Stimulated activated CD8-positive, alpha-beta memory T cell treated with anti-CD3 and anti-CD28 coated beads, Interleukin-7, amount 100 ng/mL, for 48 hours (primary cell): ENCODE measurements at places on chromosomes 11 and 22.

DNA sequence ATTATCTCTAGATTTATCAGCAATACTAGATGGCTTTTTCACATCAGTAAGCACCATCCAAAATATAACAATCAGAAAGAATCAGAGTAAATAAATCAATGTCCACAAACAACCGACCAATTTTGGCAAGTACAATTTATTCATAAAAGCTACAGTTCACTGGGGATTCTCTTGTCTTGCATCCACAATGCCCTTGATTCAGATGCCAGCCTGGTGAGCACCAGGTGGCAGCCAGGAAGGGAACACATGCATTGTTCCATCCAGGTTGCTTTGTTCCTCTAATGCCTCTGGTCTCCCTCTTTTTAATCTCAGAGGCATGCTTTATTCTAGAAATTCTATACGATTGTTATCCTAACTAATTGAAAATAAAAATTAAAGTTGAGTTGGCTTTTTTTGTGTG lies 242.1 kb upstream of the KIRREL3 start:
- DNase-seq, result no peak

- DNase-seq, result no peak
These were observed 41.5 kb upstream of the HSPA8 start for GRCh38 chr11:123103326-123103980.

- no peak for DNase-seq
These were observed 72.7 kb upstream of the TTC12 start for GRCh38 chr11:113241636-113242054.

GRCh38 chr11:61297746-61298145 lies 2.6 kb upstream of the VWCE start:
- no peak for DNase-seq

GRCh38 chr11:66985508-66986177 lies 10.5 kb downstream of the C11orf86 start:
- no peak for DNase-seq

DNA sequence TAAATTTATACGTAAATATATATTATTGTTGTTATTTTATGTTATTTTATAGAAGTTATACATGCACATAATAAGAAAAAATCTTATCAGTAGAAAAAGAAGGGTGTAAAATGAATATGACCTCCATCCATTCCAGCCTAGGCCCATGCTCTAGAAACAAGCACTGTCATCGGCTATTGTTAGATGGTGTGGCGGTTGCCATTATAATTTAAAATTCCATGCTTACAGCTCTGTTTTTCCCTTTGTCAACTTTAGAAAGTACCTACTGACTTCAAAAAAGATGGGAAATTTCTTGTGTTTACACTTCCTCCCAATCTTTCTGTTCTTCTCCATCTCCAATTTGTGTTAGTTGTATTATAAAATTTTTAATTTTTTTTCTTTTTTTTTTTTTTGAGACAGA lies 61.9 kb upstream of the RDX start:
- DNase-seq, result no peak

DNA sequence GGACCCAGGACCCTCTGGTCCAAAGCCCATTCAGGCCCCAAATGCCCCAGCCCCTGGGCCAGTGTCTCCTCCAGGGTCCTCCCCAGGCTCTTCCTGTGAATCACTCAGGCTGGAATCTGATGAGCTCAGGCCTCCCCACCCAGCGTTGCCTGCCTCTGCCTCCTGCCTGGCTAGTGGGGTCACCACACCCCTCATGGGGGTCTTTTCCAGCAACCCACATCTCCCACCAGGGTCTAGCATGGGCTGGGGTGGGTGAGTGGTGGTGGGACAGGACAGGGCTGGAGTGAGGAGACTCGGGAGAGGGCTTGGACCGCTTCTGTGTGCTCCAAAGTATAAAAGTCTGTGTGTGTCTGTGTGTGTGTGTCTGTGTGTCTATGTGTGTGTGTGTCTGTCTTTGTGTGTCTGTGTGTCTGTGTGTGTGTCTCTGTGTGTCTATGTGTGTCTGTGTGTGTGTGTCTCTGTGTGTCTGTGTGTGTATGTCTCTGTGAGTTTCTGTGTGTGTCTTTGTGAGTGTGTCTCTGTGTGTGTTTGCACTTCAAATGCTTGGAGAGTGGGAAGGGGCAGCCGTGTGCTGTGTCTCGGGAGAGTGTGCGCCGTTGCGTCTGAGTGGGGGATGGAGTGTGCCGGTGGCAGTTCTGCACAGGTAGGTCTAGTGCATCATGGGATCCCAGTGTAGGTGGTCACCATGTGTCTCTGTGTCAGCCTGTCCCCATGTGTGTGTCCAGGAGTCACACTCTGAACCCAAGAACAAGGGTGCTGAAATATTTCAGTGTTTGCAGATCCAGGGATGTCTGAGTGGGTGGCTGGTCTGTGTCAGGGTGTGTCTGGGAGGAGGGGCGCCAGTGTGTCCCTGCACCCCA lies 8.8 kb downstream of the RIN1 start:
- no peak for DNase-seq

GRCh38 chr11:93746101-93746500 lies 4.6 kb downstream of the C11orf54 start:
- DNase-seq, result no peak

- no peak for DNase-seq
These were observed 25.1 kb upstream of the RELT start for GRCh38 chr11:73350908-73351636.

DNA sequence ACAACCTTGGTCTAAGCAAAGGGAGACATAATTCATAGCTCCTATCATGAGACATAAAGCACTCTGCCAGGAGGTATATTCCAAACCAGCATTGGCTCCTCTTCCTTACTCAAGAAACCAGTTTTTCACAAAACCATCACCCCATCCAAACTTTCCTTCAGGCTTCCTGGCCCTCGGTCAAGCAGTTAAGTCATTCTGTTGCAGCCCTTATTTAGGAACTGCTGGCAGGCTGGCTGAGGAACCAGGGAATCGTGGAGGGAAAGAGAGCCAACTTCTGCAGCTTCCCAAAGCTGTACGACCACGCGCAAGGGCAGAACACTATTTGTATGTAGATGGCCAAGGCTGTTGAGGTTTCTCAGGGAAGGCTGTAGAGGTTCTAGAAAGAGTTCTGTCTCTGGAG lies 680 bp downstream of the IFT46 start:
- no peak for DNase-seq

DNA sequence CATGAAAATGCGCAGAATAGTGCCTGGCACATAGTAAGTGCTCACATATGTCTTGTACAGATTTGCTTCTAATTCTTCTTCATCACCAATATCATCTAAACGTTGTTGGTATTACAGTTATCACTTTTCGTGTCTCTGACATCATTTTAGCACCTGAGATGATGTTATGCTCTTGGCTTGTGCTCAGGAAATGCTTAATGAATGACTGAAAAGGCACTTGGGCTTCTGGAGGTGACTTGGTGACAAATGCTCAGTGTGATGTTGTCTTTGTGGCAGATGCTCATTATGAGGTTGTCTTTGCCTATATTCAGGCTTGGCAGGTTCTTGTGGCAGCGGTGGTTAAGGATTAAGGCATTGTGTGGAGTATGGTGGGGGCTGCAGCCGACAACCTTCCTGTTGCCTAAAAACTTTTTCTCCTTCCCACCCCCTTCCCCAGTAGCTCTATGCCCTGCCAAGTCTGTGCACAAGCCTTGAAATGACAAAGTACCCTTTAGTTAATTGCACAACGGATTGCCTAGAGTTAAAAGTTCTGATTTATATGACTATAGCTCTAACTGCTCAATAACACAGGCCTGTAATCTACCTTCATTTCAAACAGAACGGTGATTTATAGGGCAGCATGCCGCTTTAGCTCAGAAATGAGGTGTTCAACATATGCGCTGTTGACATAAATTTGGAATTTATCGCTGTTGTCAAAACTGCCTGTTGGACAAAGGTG lies 82.5 kb downstream of the ZBTB16 start:
- DNase-seq, result no peak

DNA sequence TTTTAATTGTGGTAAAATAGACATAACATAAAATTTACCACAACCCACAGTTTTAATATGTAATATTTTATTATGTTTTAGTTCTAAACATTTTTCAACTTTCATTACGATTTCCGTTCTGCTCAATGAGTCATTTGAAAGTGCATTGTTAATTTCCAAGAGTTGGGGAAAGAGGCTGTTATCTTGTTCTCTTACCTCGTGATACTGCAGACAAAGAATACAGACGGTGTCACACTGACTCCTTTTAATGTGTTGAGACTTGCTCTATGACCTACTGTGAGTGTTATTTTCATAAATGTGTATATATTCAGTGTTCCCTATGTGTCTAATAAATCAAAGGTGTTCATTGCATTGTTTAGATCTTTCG lies 10.8 kb upstream of the RAC2 start:
- no peak for DNase-seq

GRCh38 chr11:130426837-130427341 lies 1.5 kb downstream of the ADAMTS8 start:
- DNase-seq, result no peak

DNA sequence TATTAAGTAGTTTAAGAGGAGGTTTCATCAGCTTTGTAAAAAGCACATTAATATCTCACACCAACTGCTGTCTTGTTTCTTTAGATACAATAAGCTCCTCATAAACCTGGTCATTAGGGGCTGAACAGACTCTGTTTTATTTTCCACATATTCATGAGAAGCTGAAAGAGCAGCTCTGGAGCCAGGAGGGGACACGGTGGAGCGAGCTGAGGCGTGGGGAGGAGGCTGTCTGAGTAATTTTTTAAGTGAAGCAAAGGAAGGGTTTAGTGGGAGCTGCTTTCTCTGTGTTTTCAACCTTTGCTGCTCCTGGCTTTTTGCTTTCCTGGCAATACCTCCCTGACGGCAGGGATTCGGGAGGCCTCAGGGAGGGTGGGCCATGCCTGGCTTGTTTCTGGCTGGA lies 67.0 kb upstream of the EIF3D start:
- no peak for DNase-seq

- no peak for DNase-seq
These were observed 15.2 kb upstream of the FCHSD2 start for GRCh38 chr11:73157101-73158010.

DNA sequence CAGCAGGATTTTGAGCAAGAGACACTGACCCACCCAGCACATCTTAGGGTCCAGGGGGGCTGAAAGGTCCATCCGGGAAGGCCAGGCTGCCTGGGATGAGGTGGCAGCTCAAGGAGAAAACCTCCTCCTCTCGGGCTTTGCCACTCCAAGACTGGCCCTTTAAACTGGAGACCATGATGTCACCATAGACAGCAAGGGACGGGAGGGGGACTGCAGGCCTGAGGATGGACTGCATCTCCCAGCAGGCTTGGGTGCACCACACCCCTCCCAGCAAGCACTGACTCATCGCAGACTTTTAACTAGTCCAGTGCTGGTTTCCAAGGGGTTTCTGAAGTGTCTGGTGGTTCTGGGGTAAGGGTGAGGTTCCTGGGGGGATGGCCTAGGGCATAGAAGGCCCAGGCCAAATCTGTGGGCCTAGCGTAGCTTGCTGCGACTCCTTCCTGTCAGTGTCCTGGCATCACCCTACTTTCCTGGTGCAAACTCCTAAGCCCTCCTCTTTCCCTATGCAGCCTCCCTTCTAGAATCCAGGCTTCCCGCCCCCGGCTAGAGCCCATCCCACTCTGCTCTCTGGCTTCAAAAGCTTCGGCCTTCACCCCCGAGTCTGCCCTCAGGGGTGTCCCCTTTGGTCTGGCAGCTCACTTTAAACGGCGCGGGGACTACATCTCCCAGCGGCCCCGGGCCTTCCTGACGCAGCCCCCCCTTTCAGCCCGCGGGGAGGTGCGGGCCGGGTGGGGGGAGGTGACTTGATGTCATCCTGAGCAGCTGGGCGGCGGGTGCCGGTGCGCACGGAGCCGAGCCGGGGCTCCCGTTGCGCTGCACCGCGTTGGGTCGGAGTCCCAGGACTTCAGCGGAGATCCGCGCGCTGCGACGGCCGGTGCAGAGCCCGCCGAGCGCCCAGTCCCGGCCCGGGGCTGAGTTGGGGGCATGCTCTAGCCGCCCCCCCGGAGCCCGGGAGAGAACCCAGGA lies at the start of gene PPP2R5B:
Gene PPP2R5B, plus strand, starts transcription at position 746 of the 966 bp plus-strand sequence. CDS start 1,046 bp downstream, outside the sequence.
- DNase-seq, result peak; percentile 75

- DNase-seq, result no peak
These were observed 102.3 kb downstream of the PRR5L start for GRCh38 chr11:36398231-36398953.

- no peak for DNase-seq
These were observed 56.2 kb downstream of the SBF1 start for GRCh38 chr22:50418624-50419023.

DNA sequence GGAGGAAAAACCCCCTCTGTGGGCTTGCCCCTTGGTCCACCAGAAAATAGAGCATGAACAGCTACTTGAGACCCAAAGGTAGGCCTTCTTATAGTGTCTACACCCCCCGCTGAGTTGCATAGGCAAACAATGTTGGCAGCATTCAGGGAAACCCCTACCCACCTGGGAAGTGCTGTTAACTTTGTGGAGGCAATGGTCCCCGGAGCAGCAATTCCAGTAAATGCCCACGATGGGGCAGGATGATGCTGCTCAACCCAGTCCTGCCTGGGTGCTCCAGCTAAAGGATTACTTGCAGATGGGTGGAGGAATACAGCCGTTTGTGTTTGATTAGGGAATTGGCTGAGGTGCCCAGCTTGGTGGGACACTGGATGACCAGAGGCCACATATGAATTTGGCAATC lies 381.3 kb upstream of the ANO5 start:
- DNase-seq, result no peak

DNA sequence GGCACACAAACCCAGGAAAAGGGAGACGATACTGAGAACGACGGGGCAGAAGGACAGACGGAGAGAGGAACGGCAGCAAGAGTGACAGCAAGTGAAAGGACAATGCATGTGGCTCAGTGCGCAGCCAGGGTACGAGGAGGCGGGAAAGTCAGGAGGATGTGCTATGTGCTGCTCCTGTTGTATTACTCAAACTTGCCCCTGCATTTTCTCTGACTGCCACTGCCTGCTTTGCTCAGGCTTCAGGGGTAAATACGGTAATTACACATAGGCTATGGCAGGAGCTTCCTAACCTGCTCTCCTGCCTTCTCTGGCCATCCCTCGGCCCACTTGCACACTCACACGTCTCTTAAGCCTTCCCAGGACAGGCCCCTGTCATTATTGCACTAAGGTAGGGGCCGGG lies 94.8 kb downstream of the FEZ1 start:
- DNase-seq, result no peak

DNA sequence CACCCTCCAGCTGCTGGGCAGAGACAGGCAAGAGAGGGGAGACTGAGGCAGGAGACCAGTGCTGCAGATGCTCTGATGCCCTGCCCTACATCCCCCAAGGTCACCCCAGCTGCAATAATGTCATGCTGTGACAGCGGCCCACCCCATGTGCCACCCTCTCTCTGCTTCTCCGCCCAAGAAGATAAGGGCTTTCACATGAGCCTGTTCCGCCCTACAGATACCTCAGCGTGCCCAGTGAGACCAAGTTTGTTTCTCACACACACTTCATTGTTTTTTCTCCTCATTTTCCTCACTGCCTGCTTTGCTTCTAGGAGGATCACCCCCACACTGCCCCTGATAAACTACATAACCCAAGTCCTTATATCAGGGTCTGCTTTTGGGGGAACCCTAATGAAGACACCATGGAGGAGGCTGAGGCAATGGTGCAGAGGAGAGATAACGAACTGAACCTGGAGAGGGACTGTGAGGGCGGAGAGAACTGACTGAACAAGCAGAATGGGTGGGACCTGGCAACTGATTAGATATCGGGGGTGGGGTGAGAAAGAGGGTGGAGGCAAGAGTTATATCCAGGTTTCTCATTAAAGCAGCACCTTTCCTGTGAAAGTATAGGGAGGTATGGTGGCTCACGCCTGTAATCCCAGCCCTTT lies 37.5 kb upstream of the TSKU start:
- DNase-seq, result no peak

- DNase-seq, result no peak
These were observed 40.7 kb downstream of the SYT13 start for GRCh38 chr11:45245218-45246045.

- DNase-seq, result no peak
These were observed 341.7 kb upstream of the CHORDC1 start for GRCh38 chr11:90564531-90564930.

- no peak for DNase-seq
These were observed 11.9 kb downstream of the BAIAP2L2 start for GRCh38 chr22:38098410-38099249.
